NCI-H748 treated with DMSO at 0.1 percent for 48 hours (cell line): ENCODE measurements at places on chromosomes 11 and 22.
A peak's percentile ranks its signal among the peaks of the same experiment; 100 is the strongest.

DNA sequence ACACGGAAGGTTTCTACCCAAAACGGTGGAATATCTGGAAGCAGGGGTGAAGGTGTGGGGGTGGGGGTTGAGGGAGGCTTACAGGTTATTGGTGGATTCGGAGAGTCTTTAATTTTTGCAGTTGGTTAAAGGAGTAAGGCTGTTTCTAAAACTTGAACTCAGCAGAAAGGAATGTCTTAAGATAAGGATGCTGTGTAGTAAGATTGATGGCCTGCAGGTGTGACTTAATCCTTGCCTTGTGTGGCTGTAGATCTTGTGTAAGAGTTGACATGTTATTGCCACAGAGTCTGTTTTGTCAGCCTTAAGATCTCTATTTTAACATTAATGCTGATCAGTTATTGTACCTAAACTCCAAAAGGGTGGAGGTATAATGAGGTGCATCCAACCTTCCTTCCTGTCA is 16.4 kb upstream of the OR6M1 start:
- no peak for DNase-seq

- no peak for DNase-seq
Observed at GRCh38 chr11:100833276-100833675, 146.2 kb downstream of the ARHGAP42 start.

DNA sequence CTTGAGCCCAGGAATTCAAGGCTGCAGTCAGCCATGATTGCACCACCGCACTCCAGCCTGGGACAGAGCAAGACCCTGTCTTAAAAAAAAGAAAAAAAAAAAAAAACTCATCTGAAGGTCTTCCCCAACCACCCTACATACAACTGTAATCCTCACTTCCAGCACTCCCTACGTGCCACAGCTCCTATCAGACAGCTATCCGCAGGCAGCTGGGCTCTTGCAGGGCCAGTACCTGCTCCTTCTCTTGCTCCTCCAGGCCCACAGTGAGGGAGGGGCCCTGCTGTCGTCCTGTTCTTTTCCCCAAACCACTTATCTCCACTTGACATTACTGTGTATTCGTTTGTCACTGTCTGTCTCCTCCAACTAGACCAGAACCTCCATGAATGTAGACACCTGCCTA is 156.1 kb upstream of the NECTIN1 start:
- no peak for DNase-seq

- DNase-seq = no peak
Observed at GRCh38 chr11:13091804-13092203, 82.7 kb downstream of the RASSF10 start.

- no peak for DNase-seq
Observed at GRCh38 chr22:29292379-29292778, 14.1 kb upstream of the GAS2L1 start.

- no peak for DNase-seq
Observed at GRCh38 chr11:33500861-33501479, 199.7 kb downstream of the C11orf91 start.

DNA sequence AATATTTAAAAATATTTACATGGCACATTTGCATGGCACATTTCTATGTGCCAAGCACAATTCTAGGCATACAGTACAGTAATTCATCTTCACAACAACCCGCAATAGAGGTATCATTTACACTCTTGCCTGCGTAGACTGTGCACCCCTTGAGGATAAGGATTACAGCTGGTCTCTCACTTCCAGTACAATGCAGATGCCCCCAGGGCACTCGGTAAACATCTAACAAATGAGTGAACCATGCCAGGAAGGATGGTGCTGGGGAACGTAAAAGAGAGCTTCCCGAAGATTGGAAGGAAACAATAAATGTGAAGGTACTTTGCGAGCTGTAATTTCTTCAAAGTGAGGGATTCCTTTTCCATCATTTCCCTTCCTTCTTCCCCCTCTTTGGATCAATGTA is 1.3 kb downstream of the PRPF19 start:
- DNase-seq = no peak

DNA sequence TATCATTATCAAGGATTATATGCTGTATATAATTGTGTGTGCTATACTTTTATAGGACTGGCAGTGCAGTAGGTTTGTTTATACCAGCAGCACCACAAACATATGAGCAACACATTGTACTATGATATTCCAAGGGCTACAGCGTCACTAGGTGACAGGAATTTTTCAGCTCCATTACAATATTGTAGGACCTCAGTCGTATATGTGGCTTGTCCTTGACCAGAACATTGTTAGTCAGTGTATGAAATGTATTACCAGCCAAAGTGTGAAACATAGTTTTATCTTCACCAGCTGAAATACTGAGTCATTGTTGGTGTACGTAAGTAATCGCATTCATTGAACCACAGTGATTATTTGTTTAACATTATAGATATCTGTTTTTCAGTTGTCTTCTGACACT is 20.4 kb downstream of the JHY start:
- DNase-seq = no peak

GRCh38 chr11:1123970-1124369 is 33.8 kb upstream of the MUC5AC start:
- DNase-seq = no peak

- DNase-seq = no peak
Observed at GRCh38 chr11:1880746-1881441, 10.8 kb downstream of the PRR33 start.

GRCh38 chr22:37906364-37907008 is 389 bp downstream of the MICALL1 start:
- no peak for DNase-seq

- DNase-seq = no peak
Observed at GRCh38 chr11:1673446-1674172, 23.4 kb upstream of the KRTAP5-6 start.

DNA sequence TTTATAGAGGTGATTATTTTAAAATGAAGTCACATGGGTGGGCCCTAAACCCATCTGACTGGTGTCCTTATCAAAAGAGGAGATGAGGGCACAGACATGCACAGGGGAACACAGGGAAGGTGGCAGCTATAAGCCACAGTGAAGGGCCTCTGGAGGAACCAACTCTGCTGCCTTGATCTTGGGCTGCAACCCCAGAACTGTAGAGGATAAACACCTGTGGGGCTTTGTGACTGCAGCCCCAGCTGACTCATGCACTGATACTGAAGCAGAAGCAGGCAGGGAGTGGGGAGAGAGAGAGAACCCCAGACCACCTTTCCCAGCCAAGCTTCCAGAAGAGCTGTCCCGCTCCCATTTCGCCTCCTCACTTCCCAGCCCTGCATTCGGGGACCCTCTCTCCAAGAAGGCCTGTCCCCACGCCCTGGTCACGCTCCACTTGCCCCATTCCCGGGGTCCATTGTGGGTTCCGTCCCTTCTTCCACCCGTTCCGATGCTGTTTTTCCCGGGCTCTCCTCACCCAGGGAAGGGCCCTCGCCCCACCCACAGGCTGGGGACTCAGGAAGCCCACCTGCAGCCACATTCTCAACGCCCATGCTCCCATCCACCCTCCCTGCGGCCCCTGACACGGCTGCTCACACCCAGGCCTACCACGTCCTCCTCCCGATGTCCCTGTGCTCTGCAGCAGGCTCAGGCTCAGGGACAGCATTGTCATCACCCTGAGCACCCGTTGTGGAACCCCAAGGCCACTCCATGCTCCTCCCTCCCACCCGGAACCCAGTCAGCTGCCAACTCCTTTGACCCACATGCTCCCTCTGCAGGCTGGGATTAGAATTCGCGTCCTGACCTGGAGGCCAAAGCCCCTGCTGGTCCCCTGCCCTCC is 90.8 kb upstream of the SHANK2 start:
- DNase-seq = no peak

GRCh38 chr22:41915035-41915785 is at the start of gene SHISA8:
TSS of gene SHISA8 (minus strand) at chr22:41915074. CDS start at chr22:41914667, 407 bp downstream.
- no peak for DNase-seq

- DNase-seq = no peak
Observed at GRCh38 chr22:43893266-43893665, 1.5 kb upstream of the PNPLA5 start.

DNA sequence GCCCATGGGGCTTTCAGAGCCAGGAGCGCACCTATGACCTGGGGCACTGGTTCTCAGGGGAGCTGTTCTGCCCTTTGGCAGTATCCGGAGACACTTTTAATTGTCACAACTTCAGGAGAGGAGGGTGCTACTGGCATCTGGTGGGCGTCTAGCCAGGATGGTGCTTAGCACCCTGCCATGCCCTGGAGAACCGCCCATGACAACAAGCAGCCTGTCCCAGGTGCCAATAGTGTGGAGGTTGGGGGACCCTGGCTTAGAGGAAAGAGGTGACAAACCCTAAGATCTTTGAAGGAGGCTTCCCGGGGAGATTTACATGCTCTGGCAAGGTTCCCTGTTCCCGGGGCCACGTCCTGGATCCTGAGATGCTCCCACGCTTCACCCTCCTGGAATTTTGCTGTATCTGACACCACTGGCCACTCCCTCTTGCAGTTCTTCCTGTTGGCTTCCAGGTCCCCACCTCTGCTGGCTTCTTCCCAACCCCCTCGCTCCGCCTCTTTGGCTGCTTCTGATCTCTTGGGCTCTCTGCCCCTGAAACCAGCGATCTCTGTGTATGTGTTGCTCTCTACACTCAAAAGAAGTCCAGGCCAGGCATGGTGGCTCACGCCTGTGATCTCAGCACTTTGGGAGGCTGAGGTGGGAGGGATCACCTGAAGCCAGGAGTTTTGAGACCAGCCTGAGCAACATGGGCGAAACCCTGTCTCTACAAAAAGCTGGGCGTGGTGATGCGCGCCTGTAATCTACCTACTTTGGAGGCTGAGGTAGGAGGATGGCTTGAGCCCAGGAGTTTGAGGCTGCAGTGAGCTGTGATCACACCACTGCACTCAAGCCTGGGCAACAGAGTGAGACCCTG is 31.1 kb downstream of the FADS3 start:
- DNase-seq = no peak

- DNase-seq = peak; percentile 31
Observed at GRCh38 chr11:4539603-4540219, 5.3 kb upstream of the OR52M1 start.

DNA sequence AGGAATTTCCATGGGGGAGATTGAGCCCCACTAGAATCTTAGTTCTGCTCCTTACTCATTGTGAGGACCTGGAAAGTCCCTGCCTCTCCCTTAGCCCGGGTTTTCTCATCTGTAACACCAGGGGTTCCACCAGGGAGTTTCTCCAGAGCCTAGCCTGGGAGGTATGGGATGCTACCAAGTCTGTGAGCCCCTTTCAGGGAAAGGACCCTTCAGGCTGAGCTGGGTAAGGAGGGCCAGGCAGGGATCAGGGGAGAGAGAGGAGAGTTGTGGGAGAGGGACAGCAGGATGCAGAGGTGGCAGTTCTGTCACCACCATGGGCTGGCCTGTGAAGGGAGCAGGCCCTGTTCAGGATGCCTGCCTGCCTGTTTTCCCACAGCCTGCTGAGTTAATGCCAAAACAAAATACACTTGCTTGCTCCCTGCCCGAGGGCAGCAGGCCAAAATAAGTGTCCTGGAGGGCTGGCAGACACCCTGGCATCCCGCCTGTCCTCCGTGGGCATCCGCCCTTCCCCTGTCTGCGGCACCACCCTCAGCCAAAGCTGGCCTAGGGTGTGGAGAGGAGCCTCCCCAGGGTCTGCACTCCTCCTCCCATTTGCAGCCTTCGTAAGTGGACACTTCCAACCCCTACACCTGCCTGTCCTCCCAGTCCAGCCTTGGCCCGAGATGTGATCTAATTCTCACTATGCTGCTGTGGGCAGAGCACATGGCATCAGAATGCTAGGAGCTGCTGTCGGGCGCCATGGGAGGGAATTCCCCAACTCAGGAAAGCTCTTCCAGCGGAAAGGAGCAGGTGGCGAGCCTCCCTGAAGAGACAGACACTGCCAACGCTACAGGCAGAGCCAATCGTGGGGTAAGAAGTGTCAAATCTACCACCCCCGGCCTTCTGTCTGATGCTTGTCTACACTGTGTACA is 5.9 kb upstream of the FCHSD2 start:
- DNase-seq = no peak

DNA sequence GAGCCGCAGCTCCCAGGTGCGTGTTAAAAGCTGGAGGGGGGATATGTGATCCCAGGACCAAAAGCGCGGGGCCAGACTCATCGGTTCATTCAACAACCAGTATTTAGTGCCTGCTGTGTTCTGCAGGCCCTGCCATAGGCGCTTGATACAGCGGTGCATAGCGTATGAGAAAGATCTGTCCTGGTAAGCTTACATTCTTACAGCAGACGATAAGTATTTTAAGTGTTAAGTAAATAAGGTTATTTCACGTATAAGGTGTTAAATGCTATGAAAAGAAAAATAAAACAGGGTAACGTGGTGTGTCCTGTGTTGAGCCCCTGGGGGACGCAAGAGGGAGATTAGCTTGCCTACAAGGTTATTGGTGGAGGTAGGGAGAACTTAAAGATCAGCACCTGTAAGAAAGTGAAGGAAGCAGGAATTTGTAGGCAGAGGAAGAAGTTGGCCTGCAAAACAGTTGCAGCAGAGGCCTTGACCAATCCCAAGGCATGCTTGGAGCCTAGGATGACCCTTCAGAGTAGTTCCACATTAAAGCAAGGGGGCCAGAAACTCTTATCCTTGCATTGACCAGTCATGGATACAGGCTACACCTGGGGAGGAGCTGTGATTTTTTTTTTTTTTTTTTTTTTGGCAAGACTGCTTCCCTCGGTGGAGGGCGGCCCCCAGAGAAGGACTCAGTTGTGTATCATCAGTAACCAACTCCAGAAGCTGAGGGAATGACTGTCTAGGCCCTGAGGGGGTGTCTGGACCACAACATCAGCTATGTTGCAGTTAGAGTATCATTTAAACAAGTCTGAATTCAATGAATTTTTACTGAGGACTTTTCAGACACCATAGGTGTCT is 487 bp upstream of the LIPT2 start:
- DNase-seq = no peak

DNA sequence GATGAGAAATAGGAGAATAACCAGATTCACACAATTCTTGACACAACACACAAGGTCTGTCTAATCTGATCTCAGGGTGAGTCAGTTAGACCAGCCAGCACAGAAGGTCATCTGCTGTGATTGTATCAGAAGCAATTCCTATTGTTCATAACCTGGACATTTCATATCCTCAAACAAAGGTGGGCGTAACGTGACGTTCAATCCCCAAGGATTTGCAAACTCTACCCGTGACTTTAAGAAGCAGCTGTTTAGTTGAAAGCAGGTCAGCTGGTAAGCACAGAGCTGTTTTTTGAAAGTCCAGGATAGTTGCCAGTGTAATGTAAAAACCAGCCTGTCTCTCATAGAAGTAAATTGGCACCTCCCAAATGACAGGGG is 385.1 kb downstream of the DCDC1 start:
- no peak for DNase-seq

DNA sequence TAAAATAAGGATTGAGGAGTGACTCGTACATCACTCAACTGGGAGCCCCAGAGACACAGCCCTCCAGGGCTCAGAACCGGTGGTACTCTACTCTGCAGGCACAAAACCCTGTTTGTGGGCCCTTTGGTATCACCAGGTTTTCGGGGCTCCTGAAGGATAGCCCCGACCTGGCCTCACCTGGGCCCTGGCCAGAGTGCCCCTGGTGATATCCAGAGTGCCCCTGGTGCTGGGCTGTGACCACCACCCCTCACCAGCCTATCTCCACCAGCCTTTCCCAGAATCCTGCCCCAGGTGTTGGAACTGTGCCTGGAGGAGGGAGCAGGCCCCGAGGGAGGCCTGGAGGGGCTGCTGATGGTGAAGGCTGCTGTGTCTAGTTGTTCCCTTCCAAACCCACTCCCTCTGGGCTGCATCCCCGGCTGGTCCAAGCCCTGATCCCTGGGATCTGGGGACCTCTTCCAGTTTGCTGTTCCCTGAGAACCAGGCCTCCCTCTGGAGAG is 2.2 kb upstream of the GGT5 start:
- DNase-seq = no peak

- DNase-seq = no peak
Observed at GRCh38 chr11:134464981-134465730, 53.1 kb upstream of the B3GAT1 start.

GRCh38 chr11:78208257-78209165 is 19.8 kb downstream of the USP35 start:
- DNase-seq = no peak

- DNase-seq = no peak
Observed at GRCh38 chr11:112211536-112211935, 14.7 kb upstream of the PTS start.
